ENCODE measurements at places on chromosomes 3 and 15.

- DNase-seq: no peak
These were observed 541.1 kb downstream of the MECOM start for GRCh38 chr3:169122416-169122815.

- no peak for DNase-seq
These were observed 130.1 kb upstream of the RARB start for GRCh38 chr3:25297667-25298585.

- DNase-seq: no peak
These were observed 8.2 kb upstream of the VGLL4 start for GRCh38 chr3:11651900-11652299.

DNA sequence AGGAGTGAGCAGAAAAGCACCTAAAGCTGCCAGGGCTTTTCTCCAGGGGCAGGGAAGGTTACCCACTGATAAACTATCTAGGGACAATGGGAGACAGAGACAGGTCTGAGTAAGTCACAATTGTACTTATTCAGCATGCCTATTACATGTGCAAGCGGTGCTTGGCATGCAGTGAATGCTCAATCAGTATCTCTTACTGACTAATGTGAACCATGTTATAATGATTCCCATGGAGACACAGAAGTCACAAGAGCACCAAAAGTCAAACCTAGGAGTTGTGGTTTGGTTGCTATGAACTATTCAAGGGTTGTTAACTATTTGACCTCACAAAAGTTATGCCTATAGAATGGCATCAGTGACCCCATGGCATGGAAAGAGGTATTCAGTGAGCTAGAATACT lies 50.0 kb upstream of the RASGRP1 start:
- DNase-seq: no peak

GRCh38 chr3:27590437-27591298 lies 106.5 kb upstream of the SLC4A7 start:
- no peak for DNase-seq

DNA sequence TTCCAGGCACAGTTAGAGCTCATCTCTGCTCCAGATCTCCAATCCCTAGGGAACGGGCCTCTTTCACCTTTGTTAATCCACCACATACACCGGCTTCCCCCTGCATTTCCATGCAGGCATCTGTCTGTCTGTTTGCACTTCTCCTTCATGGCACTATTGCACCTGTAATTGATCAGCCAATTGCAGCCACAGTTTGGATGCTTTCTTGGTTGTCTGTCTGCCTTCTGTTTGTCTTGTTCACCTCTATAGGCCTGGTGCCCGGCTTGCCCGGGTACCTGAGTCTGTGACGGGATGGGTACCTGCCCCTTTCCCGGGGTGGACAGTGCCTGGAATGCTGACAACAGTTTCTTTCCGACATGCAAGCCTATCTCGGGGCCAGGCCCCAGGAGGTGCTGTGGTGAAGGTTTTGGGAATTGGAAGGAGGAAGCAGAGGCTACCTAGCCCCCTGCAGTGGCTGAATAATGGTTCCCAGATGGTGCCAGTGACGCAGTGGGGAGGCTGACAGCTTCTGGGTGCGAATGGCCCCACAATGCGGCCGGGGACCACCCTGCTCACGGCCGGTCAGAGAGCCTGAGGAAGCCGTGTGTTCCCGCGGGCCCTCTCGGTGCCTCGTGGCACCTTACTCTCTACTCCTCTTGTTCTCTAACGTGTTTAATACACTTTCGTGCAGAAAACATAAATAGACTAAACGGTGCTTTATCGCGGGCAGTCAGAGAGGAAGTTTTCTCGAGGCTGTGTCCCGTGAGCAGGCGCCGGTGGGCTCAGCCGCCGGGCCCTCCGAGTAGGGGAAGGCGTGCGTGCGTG lies 31.3 kb upstream of the RAB6B start:
- no peak for DNase-seq

DNA sequence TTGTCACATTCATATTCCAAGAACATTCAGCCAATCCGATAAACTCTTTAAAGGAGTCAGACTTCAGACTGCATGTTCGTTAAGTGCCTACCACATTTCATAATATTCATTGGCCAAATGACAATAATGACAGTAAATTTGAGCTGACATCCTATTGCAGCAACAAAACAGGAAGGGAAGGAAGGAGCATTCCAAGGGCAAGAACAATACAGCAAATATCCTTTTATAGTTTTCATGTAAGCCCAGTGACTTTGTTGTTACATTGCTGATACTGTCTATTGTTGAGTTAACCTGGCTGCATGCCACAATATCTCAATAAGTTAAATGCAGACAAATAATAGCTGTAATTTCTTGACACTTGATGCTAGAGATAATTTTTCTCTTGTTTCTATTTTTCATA lies 16.4 kb upstream of the CBLB start:
- no peak for DNase-seq

- DNase-seq: no peak
These were observed 504.0 kb downstream of the SHQ1 start for GRCh38 chr3:72344236-72344635.

GRCh38 chr15:92205255-92205739 lies 188.4 kb upstream of the ST8SIA2 start:
- DNase-seq: no peak

- no peak for DNase-seq
These were observed 70.0 kb downstream of the IQGAP1 start for GRCh38 chr15:90458061-90458460.

GRCh38 chr15:64749167-64749566 lies 26.2 kb downstream of the RBPMS2 start:
- DNase-seq: no peak

GRCh38 chr3:173739726-173740125 lies 342.2 kb downstream of the NLGN1 start:
- DNase-seq: no peak

- DNase-seq: no peak
These were observed 29.7 kb downstream of the EFCAB12 start for GRCh38 chr3:129398803-129399144.

DNA sequence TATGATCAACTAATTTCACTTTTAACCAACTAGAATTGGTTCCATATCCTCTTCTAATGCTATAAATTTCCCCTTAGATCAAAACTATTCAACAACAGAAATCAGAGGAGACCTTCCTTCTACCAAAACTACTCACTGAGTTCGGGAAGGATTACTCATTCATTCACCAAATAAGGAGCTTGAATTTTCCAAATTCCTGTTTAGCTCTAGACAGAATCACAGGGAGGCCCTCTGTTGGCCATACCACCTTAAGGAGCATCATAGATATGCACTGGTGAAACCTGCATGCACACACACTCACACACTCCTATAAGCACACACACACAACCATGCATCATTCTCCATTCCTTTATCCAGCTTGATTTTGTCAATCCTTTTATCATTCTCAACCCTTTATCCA lies 49.0 kb downstream of the SUCLG2 start:
- DNase-seq: no peak

GRCh38 chr15:93105485-93105884 lies 16.5 kb upstream of the RGMA start:
- DNase-seq: no peak

DNA sequence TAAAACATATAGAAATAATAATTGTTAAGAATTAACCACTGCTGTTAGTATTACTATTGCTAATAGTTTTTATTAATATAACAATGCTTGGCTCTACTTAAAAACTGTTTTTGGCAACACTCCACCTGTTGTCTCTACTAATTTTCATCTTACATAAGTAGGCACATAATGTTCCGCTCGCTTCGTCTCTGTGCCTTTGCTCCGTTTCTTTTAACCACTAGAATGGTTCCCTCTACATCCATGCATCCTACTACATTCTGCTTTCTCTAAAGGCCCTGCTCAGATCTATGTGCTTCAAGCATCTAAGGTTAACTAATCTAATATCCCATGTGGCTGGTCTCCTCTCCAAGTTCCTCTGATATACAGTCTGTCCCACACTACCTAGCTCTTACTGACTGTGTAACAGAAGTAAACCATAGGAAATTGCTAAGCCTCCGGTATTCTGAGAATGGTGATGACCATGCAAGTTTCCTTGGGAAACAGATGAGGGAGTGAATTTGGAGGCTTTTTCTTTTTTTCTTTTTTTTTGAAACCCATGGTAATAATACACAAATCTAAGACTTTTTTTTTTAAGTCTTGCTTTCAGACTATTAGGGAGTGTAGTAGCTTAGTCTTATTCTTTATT lies 138.3 kb downstream of the P3H2 start:
- DNase-seq: no peak

GRCh38 chr15:37425541-37425940 lies 325.2 kb upstream of the MEIS2 start:
- DNase-seq: no peak

DNA sequence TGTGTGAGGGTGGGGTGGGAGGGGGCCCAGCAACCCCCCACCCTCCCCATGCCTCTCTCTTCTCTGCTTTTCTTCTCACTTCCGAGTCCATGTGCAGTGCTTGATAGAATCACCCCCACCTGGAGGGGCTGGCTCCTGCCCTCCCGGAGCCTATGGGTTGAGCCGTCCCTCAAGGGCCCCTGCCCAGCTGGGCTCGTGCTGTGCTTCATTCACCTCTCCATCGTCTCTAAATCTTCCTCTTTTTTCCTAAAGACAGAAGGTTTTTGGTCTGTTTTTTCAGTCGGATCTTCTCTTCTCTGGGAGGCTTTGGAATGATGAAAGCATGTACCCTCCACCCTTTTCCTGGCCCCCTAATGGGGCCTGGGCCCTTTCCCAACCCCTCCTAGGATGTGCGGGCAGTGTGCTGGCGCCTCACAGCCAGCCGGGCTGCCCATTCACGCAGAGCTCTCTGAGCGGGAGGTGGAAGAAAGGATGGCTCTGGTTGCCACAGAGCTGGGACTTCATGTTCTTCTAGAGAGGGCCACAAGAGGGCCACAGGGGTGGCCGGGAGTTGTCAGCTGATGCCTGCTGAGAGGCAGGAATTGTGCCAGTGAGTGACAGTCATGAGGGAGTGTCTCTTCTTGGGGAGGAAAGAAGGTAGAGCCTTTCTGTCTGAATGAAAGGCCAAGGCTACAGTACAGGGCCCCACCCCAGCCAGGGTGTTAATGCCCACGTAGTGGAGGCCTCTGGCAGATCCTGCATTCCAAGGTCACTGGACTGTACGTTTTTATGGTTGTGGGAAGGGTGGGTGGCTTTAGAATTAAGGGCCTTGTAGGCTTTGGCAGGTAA lies 8.1 kb downstream of the FAM131A start:
- DNase-seq: no peak

DNA sequence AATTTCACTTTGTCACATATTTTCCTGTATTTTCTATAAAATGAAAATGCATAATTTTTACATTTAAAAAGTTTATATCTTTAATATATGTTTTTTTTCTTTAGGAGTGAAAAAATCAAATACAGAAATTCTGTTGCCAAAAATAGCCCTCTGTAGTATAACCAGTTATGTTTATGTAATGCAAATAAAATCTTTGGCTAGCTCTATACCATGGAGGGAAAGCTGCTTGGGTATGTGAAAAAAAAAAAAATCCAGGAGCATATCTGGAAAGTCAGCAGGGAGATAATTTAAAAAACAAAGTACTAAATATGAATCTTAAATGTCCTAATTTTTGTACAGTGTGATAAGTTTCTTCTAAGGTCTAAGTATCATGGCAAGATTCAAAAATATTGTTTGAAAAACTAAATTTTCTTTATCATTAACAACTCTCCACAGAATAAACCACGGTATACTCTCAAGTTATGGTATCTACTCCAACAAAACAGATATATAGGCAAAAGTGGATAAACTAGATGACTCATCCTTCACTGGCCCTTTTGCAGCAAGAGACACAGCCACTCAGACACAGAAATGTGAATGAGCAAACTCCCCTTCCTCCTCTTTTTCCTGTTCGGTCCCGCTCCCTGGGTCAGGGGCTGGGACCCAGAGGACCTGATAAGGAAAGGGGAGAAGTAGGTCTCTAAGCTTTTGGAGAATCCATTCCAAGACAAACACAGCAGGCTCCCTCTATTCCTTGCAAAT lies 66.6 kb downstream of the PDZRN3 start:
- DNase-seq: no peak

DNA sequence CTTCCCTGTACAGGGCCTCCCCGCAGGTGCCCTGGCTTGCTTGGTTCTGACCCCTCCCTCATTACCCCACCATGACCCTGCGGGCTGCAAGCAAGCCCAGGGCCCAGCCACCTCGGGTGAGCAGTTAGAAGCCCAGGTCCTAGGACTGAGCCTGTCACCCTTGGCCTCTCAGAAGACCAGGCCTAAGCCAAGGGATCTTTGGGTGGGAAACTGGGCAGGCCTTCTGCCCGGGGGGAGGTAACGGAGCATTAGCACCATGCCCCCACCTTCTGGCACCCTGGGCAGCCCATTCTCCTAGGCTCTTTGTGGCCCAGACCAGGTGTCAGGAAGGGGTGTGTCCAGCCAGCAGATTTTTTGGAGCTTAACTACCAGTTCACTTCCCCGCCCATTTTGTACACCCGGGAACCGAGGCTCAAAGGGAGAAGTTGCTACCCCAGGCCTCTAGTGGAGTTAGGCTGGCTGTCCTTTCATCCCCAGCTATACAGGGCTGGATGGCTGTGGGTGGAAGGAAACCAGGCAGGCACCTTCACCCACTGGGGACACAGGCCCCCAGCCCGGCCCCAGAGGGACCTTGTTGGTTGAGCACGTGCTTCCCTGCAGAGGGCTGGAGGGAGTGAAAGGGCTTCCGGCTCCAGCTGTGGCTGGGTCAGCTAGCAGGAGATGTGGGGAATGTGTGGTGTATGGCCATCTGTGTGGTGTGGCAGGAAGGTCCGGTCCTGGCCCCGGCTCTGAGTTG lies 1.4 kb downstream of the CSK start:
- no peak for DNase-seq

GRCh38 chr15:39392469-39393047 lies 188.3 kb upstream of the THBS1 start:
- DNase-seq: no peak

DNA sequence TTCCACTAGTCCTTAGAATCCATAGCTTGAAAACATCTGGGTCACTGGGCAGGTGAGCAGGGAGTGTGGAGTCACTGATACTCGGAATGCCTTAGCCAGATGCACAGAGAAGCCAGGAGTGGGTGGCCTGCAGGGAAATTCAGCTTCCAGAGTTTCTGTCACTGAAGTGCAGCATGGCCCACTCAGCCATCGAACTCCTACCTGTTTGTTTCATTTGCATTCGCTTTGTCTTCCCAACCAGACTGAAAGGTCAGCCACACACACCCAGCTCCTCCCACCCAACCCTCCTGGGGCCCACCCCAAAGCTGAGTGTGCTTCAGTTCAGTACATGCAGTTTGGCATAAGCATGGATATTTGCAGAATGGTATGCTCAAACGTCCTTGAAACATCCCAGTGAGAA lies 124.5 kb upstream of the ATP10A start:
- DNase-seq: no peak

- DNase-seq: no peak
These were observed 116.2 kb upstream of the ABHD17C start for GRCh38 chr15:80578871-80579270.

- DNase-seq: no peak
These were observed 118.2 kb upstream of the PRTG start for GRCh38 chr15:55861115-55861514.

GRCh38 chr3:18239674-18240073 lies 185.5 kb downstream of the SATB1 start:
- no peak for DNase-seq

GRCh38 chr3:155809181-155809580 lies 3.1 kb upstream of the C3orf33 start:
- DNase-seq: no peak

- no peak for DNase-seq
These were observed 67.5 kb downstream of the KCNMB2 start for GRCh38 chr3:178603735-178604134.

- no peak for DNase-seq
These were observed 4.9 kb downstream of the CADPS start for GRCh38 chr3:62870321-62870720.

GRCh38 chr3:148004331-148004730 lies 595.2 kb downstream of the ZIC1 start:
- no peak for DNase-seq

Data from tibial nerve (tissue), 4 donors.